B cell (primary cell): ENCODE measurements at places on chromosomes 13 and 19.
A peak's percentile ranks its signal among the peaks of the same experiment; 100 is the strongest.

DNA sequence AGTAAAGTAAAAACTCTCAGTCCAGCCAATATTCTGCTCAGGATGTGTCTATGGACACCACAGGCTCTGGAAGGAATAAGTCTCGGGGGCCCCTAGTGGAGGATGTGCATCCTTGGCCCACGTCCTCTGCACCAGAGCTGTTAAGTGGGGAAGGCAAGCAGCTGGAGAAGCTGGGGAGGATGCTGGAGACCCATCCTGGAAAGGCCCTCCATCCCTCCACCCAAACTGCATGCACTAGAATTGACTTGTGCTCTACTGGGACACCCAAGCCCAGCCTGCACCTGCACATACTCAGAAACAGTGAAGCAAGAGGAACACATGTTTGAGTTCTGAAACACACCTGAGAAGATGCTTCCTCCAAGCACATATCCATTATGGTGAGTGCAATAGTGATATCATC is 307.8 kb downstream of the TSHZ3 start:
- DNase-seq: no peak

GRCh38 chr13:79398915-79399314 is 7.1 kb downstream of the RBM26 start:
- DNase-seq: no peak

DNA sequence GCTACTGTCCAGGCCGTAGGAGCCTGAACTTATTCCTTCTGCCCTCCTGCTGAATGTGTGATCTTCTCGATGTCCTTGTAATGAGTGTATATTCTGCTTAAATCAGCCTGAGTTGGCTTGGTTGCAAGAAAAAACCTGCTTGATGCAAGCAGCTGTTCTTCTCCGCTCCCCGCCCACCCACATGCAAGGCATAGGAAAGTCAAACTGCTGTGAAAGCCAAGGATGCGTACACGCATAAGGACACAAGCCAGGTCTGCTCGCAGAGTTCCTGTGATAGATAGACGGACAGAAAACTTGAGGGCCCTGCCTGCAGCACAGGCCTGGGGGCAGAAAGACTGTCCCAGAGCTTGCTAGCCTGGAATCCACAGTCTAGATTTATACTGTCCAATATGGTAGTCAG is 101.1 kb downstream of the DNAJC15 start:
- no peak for DNase-seq

DNA sequence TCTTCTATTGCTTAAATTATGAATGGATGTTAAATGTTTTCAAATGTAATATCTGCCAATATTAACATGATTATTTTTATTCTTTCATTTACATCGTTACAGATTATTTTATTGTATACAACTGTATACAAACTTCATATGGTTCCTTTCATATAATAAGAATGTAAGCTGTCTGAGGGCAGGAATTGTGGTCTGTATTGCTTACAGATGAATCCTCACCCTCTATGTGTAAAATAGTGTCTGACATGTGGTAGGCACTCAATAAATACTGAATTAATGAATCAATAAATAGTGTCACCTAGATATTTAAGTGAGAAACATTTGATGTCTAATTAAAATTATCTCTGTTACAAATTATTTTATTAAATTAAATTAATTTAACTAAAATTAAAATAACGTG is 7.8 kb downstream of the FPR3 start:
- DNase-seq: no peak

- peak; percentile 25 for DNase-seq
Measured at GRCh38 chr13:41271456-41272285, 8.3 kb upstream of the MTRF1 start.

DNA sequence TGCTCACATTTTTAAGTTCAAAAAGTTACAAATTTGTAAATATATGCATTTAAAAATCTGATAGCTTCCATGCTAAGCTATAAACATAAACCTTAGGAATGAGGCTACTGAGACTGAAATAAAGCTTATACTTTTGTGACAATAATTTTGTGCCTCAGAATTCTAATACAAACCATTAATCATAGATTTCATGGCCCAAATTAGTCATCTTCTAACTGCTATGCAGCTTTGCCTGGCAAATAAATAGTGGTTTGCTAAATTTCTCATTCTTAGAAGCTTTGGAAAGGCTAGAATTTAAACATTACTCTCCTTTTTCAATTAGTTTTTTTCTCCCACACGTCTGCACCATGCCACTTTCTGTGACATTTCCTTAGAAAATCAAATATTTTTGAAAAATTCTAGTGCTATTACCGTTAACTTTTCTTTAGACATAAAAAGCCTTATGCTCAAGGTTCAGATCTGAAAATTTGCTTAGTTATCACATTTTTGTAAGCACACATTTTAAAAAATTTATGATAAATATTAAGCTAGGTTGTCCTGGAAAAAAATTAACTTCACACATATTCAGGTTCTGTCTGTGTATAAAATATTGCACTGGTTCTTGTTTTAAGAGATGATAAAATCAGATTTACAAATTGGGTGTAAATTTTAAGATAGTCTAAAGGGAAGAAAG is 46.9 kb downstream of the FNDC3A start:
- DNase-seq: no peak

GRCh38 chr19:55468054-55468393 is 3.5 kb upstream of the C19orf85 start:
- no peak for DNase-seq

GRCh38 chr19:28602675-28603298 is 610.2 kb downstream of the UQCRFS1 start:
- DNase-seq: no peak

DNA sequence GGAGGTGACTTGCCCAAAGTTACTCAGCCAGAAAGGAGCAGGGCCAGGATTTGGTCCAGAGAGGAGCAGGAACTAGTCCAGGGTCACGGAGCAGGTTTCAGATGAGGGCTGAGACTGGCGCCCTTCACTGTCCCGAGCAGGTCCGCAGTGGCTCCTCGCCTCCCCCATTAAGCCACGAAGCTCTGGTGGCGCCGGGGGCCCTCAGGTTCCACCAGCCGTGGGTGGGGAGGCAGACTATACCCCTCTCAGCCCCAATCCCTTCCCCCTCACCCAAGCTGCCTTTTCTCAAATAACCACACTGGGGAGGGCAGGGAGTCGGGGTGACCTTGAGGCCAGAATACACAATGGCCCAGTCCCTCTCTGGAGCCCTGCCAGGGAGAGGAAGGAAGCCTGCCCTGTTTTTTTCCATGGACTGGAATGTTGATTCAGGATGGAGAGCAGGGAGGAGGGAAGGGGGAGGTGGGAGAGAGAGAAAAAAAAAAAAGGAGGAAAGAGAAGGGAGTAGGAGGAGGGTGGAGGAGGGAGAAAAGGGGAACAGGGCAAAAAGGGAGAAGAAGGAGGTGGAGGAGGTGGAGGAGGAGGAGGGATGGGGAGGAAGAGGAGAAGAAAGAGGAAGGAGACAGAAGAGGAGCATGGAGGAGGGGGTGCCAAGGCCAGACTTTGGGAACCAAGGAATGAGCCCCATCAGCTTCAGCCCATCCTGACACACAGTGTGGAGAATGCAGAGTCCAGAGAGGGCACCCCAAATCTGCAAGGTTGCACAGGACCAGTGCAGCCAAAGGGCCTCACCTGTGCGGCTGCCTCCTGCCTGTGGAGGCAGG is 19.7 kb downstream of the CEACAM16 start:
- no peak for DNase-seq

DNA sequence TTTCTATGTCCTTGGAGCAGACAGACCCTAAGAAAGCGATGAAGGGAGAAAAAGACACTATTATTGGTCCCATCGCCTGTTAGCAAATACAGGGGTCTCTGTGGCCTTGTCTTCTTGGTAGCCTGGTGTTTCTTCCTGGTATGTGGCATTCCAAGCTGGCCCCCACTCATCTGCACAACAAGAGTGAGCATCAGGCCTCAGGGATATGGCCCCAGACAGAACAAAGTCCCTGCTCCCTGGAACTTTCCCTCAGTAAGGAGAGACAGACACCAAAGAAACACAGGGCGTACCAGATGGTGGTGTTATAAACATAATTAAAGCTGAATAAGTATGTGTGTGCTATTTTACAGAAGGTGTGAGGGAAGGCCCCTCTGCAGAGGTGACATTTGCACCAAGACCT is 48.2 kb upstream of the KPNA3 start:
- no peak for DNase-seq

- no peak for DNase-seq
Measured at GRCh38 chr13:99162567-99163361, 37.9 kb upstream of the UBAC2 start.

DNA sequence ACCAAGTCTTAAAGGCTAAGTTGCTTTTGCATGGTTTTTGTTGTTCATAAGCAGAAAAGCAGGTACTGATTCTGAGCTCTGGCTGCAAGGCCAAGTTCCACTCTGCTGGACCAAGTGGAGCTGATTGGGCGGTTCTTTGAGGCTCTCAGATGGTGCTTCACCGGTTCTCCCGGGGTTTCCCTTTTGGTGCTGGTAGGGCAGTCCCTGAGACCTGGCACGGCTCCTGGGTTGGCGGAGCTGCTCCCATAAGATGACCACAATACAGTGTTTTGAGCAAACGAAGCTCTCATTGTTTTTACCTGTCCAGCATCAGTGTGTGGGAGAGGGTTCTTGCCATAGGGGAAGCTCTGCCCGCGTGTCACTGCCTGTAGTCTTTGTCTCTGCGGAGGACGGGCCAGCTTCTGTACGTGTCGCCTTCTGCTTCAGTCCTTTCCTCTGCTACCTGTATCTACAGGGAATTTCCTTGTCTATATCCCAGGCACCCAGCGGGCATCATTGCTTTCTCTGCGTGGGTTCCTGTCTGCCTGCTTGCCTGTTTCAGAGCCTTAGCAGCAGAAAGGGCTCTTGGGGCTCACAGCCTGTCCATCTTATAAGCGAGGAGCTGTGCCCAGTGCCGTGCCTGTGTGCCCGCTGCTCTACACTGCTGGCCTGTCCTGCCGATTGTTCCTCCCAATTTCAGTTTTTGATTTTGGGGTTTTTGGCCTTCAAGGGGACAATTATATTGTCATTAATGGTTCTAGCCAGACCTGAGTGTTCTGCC is 2.3 kb downstream of the U2AF2 start:
- no peak for DNase-seq

DNA sequence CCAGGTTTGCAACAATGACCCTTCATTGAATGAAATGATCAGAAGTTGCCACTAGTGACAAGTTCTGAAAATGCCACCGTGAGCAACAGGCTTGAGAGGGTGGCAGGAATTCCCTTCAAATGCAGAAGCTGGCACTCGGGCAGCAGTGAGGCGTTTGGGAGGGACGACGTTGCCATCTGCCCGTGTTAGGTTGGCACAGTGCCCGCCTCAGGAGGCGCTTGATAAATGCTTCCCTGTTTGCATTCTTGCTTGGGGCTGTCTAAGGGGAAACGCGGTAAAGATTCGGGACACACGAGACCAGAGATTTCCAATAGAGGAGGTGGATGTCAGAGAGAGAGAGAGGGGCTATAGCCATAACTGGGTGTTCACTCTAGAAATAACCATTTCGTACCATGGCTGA is 101.9 kb downstream of the TEX29 start:
- no peak for DNase-seq

- DNase-seq: no peak
Measured at GRCh38 chr19:2803486-2804155, 16.0 kb upstream of the ZNF554 start.

- no peak for DNase-seq
Measured at GRCh38 chr13:80009760-80010159, 331.2 kb downstream of the SPRY2 start.

DNA sequence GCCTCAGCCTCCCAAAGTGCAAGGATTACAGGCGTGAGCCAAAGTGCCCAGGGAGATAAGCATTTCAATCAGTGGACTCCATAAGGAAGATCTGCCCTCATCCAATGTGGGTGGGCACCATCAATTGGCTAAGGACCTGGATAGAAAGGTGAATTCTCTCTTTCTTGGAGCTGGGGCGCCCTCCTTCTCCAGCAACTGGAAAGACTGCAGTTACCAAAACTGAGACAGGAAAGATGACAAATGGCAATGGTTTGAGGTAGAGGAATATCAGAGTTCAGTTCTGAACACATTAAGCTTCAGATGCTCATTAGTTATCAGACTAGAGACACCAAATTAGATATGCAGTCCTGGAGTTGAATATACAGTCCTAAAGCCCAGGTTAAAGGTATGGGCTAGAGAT is 10.5 kb upstream of the ELF1 start:
- no peak for DNase-seq

DNA sequence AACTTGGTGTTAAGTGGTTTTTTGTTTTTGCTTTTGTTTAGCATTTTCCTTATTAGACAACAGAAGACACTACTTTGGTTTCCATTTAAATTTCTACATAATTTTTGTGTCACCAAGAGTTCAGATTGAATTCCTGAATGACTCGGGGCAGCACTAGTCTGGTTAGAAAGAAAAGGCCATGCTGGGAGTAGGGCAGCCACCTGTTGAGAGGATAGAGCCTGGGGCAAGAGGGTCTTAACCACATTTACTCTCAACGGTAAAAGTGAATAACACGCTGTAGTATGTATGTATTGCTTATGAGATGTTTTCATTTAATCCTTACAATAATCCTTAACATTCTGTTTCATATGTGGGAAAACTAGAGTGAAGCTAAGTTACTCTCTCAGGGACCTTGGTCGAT is 71.6 kb downstream of the GPR12 start:
- DNase-seq: no peak

DNA sequence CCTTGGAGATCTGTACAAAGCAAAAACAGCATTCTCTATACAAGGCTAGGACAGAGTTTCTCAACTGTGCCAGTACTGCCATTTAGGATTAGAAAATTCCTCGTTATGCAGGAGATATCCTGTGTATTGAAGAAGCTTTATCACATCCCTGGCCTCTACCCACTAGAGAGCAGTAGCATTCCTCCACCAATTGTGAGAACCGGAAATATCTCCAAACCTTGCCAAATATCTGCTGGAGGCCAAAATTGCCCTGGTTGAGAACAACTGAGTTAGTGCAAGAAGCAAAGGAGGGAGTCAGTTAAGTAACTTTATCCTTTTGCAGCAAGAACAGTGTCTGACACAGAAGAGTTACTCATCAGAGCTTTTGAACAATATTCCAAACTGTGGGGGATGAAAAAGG is 16.2 kb upstream of the FREM2 start:
- no peak for DNase-seq

GRCh38 chr19:38734426-38735256 is 9.6 kb downstream of the CAPN12 start:
- peak; percentile 72 for DNase-seq

DNA sequence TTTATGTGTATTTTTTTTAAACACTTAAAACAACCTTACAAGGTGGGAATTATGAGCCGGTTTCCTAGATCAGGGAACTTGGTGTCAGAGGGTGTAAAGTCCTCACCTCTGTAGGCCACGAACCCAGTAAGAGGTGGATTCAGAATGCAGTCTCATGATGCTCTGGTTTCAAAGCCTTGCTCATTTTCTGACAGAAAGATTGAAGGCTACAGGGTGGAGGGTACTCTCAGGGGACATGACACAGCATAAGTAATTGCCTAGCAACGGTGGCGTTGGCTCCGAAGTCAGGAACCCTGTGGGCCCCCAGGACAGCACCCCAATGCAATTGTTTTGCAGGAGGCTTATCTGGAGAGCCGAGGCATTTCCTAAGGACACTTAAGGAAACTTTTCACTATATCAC is 794.7 kb downstream of the EFNB2 start:
- no peak for DNase-seq
